ENCODE measurements at places on chromosomes 2 and 18.
A peak's percentile ranks its signal among the peaks of the same experiment; 100 is the strongest.

GRCh38 chr2:1049691-1050090 is 99.0 kb downstream of the SNTG2 start:
- no peak for DNase-seq

- no peak for DNase-seq
Observed at GRCh38 chr2:42196403-42197267, 27.5 kb downstream of the EML4 start.

DNA sequence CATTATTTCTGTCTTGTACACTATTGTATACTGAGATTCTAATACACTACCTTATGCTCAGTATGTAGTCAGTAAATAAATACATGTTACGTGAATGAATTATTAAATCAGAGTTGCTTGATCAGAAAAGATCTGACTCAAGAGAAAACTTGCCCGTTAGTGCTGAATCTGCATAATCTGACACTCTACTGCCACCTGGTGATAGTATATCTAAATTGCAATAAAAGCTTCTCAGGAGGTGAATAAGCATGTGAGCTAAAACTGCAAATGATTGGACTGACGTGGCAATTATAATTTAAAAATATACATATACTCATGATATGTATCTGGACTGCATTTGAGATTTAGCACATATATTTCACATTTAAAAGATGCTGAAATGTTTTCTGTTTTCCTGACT is 70.4 kb downstream of the KIAA1328 start:
- DNase-seq: no peak

DNA sequence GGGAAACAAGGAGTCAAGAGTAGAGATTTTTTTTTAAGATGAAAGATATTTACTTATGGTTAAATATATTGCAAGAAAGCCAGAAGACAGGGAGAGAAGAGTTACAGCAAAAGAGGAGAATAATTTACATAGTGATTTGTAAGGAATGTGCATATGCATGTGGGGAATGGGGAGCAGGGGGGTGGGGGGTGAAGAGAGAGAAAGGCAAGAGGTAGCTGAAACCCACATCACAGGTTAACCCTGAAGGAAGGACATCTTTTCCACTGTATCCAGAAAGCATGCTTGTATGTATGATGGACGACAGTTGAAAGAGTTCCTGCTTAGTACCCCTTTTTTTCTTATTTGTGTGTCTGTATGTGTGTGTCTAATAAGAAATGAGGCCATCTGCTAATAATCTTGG is 371.9 kb downstream of the RAD51AP2 start:
- no peak for DNase-seq

GRCh38 chr2:9207641-9208311 is 1.2 kb downstream of the ASAP2 start:
- DNase-seq: peak; percentile 37

DNA sequence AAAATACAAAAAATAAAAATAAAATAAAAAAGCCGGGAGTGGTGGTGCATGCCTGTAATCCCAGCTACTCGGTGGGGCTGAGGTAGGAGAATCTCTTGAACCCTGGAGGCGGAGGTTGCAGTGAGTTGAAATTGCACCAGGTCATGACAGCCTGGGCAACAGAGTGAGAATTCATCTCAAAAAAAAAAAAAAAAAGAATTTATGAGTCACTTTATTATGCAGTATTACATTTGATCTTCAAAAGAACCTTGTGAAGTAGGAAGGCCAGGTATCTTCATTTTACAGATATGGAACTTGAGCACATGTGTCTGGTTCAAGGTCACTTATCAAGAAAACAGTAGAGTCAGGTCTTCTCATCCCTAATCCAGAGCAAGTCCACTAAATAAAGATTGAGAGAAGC is 459.4 kb upstream of the HNRNPA3 start:
- no peak for DNase-seq

- no peak for DNase-seq
Observed at GRCh38 chr18:63096327-63096874, 223.2 kb downstream of the BCL2 start.

GRCh38 chr2:165699946-165700345 is 94.1 kb downstream of the GALNT3 start:
- DNase-seq: no peak

- DNase-seq: no peak
Observed at GRCh38 chr2:159640176-159640575, 23.8 kb upstream of the BAZ2B start.

DNA sequence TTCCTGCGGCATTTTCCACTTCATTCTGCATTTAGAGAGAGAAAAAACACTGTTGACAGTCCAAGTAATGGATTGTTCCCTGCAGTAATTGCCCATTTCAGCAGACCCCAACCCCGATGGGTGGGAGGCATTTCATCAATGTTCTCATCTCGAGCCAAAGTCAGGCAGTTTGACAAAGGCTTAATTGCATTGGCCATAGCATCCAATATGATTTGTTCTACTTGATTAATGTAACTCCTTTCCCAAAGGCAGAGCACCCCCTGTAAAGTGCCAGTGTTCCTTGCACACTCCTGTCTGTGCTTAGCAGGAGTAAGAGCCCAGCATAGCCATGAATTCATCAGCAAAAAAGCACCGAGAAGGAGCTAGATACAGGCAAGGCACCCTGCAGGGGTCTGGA is 174.4 kb downstream of the SEPTIN10 start:
- no peak for DNase-seq

DNA sequence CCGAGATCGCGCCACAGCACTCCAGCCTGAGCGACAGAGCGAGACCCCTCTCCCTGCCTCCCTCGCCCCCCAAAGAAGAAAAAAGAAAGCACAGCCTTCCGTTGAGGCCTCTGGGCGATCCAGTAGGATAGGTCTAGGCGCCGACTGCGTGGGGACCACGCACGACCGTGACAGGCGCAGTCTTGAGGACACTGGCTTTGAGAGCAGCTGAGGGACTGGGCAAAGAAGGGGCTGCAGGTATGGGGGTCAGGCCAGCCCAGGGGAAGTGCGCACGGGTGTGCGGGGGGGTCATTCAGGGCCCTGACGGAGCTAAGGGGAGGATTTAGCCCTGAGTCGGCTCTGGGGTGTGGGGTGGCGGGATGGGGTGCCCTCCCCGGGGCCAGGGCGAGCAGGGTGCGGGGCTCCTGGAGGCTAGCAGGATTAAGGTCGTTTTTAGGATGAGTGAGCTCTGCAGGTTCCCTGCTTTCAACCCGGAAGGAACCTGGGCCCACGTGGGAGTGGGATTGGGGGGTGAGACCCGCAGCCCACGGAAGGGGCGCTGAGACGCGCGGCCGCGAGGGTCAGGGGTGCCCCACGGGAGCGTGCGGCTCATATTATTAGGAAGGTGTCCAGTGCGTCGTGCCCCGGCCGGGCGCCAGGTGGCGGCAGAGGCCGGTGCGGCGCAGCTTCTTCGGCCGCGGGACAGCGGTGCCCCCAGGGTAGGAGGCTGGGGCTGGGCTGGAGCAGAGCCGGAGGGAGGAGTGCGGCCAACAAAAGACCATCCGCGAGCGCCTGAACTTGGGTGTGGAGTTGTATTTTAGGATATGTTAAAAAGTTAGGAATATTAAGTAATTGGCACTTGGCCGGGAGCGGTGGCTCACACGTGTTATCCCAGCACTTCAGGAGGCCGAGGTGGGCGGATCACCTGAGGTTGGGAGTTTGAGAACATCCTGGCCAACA is 20.5 kb upstream of the ZNF236 start:
- peak; percentile 72 for DNase-seq

DNA sequence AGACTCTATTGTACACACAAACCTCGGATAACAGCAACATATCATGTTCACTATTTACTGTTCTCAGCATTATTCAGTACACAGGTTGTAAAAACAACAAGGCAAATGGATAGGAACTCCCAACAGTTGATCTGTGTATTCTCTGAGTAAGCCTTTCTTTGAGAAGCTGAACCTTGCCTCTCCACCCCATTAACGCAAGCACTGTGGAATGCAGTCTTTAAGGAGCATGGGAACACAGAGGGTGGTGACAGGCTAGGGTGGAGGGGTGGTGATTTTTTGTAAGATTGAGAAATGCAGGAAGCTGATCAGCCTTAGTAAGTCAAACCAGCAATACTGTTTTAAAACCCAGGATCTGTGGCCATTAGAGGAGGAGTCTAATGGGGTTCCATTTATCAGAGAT is 19.6 kb upstream of the SERPINB11 start:
- no peak for DNase-seq

- no peak for DNase-seq
Observed at GRCh38 chr2:62724106-62724505, 18.6 kb downstream of the EHBP1 start.

DNA sequence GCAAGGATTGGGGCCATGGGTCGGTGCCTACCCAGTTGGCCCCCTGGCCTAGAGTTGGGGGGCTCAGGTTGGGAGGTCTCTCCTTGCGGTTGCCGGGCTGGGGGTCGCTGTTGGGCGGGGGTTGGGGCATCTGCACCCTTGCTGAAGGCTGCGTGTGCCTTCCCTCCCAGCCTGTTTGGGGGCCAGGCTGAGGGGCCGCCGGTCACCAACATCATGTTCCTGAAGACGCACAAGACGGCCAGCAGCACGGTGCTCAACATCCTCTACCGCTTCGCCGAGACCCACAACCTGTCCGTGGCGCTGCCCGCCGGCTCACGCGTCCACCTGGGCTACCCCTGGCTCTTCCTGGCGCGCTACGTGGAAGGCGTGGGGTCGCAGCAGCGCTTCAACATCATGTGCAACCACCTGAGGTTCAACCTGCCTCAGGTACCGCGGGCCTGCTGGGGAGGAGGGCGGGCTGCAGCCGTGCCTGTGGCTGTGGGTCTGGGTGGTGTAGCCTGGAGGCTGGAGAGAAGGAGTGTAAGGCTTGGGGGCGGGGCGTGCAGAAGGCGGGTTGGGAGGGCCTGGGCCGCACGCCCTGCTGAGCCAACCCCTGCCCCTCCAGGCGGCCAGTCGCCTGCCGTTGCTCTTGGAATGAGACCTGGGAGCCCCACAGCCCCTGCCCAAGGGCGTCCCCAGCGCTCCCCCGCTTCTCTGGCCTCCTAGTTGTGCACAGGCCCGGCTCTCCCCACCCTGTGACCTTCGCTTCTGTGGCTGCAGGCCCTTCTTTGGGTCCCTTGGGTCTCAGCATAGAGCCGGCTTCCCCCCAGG is 7.2 kb upstream of the NEU4 start:
- peak; percentile 15 for DNase-seq

DNA sequence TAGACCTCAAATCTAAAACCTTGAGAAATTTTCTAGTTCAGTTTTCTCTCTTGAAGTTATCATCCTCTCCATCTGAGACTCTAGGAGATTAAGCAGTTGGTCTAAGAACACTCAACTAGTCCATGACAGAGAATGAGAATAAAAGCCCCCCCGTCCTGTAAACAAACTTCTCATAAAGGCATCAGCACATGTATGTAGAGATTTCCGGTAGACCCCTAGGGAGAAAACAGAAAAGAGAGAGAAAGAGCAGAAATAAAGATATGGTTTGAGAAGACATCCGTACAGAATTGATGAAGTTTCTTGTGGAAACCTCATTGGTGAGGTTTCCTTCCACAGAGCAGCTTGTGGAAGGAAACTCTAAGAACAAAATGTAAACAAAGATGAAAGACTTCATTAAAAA is 3.2 kb upstream of the GPR155 start:
- DNase-seq: no peak

DNA sequence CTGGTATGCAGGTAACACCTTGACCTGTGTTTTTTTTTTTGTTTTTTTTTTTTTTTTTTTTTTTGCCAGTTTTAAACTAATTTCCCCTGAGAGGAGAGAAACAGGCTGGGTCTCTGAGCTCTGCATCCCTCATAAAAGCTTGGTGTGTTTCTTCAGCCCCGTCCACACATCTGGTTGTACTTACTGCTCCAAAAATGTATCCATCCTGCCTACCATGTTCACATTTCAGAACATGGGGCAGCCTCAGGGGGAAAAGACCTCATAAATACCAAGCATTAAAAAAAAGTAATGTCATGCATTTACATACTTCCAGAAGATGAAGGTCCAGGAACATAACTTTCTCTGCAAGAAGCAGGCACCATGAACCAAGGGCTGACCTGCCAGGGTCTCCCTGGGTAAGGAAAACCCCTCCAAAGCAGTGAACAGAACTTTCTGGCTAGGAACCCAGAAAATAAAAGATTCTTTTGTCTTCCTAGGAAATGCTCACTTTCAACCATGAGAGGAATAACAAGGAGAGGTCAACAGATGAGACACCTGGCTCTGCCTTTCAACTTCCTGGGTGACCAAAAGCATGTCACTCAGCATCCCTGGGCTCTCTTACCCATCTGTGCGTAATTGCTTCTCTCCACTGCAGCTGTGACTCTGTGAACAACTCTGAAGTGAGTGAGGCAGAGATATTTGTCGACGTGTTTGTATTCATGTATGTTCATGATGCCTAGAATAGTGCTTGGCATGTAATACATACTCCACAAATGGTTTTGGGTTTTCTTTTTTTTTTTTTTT is 118.6 kb downstream of the MCFD2 start:
- no peak for DNase-seq

DNA sequence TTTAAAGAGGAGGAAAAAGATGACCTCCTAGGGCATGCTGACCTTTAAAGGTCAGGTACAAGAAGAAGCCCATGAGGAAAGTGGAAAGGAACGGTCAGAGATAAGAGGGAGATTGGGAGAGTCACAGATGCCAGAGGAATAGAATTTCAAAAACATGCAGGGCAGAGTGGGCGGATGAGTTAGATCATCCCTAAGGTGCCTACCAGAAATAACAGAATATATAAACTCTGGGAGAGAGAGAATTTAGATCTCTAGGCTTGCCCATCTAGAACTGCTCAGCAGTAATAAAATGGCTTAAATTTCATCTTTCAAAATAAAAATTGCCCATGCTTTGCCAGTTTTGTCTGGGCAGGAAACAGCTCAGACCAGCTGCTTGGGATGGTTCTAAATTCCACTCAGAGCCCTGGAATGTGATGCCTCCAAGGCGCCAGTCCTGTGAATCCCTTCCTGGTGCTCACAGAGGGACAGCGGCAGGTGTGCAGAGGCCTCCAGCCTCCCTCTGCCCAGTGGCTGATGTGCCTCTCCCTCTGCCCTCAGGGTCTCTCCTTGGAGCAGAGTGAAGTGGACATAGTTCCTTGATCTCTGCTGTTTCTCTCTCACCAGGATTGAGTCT is 130.9 kb downstream of the ANTXR1 start:
- DNase-seq: no peak

DNA sequence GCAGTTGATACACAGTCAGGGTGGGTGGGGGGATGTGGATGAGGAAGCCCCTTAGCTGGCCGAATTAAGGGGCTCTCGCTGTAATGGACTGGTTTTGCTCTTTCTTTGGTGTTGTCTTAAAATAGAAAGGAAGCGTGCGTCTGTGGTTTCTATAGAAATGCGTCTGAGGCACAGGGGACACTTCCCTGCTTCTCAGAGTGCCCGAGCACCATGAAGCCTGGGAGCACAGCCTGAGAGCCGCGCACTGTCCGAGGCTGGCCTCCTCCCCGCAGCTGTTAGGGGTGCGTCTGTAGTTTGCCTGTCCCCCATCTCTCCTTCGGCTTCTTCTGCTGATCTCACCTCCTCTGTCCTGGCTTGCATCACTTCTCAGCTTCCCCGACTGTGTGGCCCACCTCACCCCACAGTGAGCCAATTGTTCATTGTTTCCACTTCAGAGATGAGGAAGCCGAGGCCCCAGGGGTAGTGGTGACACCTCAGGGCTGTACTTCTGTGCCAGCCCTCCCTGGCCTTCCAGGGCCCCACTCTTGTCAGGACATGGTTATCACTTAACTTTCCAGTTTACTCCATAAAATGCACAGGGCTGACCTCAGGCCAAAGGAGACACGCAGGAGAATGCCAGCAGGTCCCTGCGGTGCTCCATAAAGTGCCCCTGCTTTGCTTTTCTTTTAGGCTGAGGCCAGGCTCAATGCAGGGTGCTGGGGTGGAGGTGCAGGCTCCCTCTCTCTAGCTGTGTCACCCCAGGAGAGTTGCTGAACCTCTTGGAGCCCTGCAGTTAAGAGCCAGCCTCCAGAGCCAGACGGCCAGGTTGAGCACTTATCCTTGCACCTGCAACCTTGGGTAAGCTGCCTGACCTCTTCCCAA is 210.6 kb downstream of the SEPTIN10 start:
- DNase-seq: peak; percentile 70
